Omental fat pad (tissue), 4 donors: ENCODE measurements at places on chromosomes 1 and 21.

GRCh38 chr1:226874579-226875425 is 4.4 kb downstream of the PSEN2 start:
- DNase-seq: no peak

GRCh38 chr1:234488054-234489006 is 9.4 kb upstream of the TARBP1 start:
- no peak for DNase-seq

DNA sequence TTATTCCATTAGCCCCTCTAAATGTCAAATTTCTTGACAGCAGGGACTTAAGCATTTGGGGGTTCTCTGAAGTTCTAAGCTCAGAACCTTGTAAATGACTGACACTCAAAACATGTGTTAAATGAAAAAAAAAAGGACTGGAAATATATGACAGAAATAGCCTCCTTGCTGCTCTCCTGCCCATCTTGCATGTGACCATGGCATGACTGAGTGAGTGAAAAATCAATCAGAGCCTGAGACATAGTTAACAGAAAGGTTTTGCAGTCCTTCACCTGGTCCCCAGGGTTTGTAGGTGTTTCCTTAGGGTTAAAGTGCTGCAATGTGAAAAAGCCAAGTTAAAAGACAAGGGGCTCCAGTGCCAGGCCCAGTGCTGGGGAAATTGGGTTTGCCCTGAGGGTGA is 168.1 kb downstream of the ZBTB18 start:
- no peak for DNase-seq

DNA sequence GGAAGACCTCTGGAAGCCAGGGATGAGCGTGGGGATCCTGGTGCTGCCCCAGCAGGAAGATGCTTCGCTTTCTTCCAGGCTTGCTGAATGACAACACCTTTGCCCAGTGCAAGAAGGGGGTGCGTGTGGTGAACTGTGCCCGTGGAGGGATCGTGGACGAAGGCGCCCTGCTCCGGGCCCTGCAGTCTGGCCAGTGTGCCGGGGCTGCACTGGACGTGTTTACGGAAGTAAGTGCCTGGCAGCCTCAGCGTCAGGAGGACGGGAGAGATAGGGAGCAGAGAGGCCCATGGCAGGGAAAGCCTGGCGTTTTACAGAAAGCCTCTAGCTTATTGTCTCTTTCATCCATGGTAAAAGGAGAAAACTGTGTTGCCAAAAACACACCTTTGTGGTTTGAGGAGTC is 23.5 kb downstream of the PHGDH start:
- DNase-seq: no peak

DNA sequence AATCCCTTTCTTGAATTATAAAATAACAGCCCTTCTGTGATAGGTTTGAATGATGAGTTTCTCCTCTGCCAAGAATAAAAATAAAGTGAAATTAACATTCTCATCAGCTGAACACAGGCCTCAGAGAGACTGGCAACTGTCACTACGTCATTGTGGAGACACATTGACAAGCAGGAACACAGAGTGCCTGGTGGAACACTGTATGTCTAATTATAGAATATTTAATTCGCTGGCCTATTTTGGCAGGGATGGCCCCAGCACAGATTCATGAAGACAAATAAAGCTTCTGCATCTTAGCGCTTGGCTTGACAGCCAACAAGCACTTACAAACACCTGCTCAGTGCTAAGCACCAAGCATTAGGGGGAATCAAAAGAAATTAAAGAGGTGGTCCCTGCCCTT is 52.0 kb upstream of the SMYD2 start:
- DNase-seq: no peak

DNA sequence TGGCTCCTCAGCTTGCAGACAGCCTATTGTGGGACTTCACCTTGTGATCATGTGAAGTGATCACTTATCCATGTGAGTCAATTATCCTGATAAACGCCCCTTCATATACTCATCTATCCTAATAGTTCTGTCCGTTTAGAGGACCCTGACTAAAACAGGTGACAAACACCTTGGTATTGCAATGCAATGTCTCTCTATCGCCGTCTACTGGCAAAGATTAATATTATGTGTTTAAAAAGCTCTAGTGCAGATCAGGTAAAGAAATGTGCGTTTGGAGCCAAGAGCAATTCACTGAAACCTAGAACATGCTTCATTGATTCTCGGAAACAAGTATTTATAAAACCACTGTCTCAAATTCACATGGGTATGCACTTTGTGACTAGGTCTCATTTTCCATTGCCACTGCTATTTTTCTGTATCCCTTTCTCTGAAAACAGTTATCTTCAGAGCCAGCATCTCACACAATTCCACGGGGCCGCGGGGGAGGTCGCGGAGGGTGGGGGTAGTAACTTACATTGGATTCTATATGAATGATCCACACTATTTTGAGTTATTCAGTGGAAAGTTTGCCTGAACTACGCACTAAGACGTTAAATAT is 554.6 kb upstream of the NCAM2 start:
- DNase-seq: no peak

- no peak for DNase-seq
Measured at GRCh38 chr1:202250982-202251381, 57.4 kb downstream of the LGR6 start.

DNA sequence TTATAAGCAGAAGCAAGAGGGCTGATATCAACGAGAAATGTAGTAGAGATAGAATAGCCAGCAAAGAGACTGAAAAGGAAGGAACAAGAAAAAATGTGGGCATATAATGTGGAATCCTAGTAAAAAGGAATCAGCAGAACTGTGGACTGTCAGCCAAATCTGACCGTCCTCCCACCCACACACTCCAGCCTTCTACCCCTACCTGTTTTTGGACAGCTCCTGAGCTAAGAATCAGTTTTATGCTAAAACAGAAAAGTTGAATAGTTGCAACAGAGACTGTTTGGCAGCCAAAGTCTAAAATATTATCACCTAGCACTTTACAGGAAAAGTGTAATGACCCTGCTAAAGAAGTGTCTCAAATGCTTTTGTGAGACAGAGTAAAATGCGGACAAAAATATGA is 533.3 kb upstream of the CXADR start:
- no peak for DNase-seq

DNA sequence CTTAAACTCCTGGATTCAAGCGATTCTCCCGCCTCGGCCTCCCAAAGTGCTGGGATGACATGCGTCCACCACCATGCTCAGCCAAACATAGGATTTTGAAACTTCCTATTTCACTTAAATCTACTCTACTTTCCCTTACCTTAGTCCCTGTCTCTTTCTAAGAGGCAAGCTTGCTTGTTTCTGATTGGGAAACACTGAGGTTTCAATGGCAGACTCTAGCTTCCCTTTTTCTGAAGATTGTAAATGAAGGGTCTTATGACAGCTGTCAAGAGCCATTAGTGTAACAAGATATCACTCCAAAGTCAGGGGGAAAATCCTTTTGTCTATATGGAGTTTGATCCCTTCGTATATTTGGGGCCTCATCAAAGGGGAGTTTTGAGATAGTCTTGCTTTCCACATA is 23.5 kb upstream of the LMO4 start:
- no peak for DNase-seq

- DNase-seq: no peak
Measured at GRCh38 chr1:161962091-161962887, 61.4 kb downstream of the OLFML2B start.

- DNase-seq: no peak
Measured at GRCh38 chr1:224192082-224192788, 9.2 kb downstream of the DEGS1 start.

DNA sequence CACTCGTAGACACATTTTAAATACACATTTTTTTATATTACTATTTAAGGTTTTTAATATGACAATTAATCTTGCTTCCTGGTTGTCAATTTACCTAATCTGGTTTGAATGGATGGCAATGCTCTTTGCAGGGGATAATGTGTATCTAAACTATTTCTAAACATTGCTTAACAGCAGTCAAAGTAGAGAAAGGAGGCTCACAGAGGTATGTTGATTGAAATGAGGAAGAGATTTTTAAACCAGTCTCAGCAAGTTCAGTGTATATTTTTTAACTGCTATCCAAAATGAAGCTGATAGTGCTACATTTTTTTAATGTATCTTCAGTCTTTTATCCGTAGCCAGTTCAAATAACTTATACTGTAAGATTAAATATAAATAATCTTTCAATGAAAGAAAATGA is 17.4 kb downstream of the FMO1 start:
- no peak for DNase-seq

- DNase-seq: peak; percentile 74
Measured at GRCh38 chr1:156385534-156386031, 16.6 kb downstream of the RHBG start.

DNA sequence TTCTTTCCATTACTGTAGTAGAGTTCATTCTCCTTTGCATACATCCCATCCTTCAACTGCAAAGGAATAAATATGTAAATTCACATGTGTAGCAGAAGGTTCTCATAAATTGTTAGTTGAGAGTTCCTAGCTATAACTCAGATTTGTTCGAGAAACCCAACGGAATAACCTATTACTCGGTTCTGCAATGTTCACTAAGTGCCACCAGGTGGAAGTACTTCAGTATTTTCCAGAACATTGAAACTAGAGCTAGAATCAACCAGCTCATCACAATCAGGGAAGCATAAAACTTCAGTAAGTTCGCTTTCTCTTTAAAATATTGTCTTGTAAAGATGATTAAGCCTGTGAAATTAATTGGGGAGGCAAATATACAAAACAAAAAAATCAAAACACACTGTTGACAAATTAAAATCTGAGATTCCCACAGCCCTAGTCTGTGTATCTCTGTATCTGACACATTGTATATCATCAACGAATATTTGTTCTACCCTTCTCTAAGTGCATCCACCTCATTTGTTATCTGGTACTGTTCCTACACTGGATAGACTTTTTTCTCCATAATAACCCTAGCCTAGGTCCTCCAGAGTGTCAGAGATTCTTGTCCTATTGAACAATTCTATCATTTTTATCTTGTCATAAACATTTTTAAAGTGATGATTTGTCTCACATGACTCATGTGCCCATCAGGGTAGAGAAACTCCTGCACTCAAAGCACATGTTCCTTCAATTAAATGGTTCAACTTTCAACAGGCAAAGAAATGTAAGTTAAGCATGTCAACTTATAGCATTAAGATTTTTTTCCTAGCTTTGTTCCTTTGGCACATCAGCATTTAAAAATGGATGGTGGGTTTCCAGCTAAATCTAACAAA is 31.9 kb downstream of the MROH9 start:
- no peak for DNase-seq

DNA sequence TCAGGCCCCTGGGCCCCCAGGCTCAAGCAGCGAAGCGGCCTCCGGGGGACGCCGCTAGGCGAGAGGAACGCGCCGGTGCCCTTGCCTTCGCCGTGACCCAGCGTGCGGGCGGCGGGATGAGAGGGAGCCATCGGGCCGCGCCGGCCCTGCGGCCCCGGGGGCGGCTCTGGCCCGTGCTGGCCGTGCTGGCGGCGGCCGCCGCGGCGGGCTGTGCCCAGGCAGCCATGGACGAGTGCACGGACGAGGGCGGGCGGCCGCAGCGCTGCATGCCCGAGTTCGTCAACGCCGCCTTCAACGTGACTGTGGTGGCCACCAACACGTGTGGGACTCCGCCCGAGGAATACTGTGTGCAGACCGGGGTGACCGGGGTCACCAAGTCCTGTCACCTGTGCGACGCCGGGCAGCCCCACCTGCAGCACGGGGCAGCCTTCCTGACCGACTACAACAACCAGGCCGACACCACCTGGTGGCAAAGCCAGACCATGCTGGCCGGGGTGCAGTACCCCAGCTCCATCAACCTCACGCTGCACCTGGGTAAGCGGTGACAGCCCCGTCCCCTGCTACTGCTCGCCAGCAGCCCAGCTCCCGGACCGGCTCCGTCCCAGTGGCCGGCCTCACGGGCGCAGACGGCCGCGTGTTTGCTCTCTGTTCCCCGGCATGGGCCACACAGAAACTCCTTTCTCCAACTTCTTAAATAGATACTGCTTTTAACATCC is 539 bp downstream of the LAMC1 start:
- peak; percentile 38 for DNase-seq

DNA sequence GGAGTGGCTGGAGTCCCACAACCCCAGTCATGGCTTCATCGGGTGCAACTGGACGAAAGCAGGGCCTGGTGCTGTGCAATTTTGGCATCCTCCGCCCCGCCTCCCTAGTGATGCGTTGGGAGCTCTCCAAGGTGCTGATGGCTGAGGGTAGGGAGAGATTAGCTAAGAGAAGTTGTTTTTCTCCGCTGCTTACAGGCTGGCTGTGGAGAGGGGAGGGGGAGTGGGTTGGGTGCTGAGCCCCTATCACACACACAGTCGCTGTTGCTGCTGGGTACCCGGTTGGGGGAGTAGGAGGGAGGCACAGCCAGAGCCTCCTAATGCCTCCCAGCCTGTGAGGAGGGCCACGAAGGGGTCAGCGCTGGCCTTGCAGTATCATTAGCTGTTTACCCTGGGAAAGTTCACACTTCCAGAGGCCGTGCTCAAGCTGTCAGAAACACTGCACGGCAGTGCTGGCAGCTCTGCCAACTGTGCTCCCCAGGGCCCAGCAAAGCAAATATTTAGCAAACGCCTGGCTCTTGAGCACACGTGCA is 110.0 kb downstream of the GRIK3 start:
- no peak for DNase-seq

GRCh38 chr1:207455183-207455754 is 1.1 kb downstream of the CR2 start:
- DNase-seq: no peak

GRCh38 chr1:48568501-48568900 is 96.5 kb upstream of the SPATA6 start:
- no peak for DNase-seq

DNA sequence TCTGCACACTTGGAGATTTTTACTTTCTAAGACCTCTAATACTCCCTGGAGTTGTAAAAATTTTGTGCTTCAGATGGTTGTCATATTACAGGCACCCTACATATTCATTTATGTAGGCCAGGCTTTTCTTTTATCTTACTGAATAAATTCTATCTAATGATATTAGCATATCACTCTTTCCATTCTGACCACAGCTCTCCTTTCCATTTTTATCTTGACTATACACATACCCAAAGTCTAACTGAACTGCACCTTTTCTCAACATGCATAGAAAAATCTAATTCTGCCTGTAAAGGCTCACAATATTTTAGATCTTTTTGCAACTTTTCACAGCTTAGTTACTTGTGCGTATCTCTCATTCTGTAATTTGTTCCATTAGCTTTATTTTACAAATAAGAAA is 52.7 kb upstream of the TSHB start:
- no peak for DNase-seq

- DNase-seq: no peak
Measured at GRCh38 chr1:53417074-53417511, 42.1 kb upstream of the DMRTB1 start.

DNA sequence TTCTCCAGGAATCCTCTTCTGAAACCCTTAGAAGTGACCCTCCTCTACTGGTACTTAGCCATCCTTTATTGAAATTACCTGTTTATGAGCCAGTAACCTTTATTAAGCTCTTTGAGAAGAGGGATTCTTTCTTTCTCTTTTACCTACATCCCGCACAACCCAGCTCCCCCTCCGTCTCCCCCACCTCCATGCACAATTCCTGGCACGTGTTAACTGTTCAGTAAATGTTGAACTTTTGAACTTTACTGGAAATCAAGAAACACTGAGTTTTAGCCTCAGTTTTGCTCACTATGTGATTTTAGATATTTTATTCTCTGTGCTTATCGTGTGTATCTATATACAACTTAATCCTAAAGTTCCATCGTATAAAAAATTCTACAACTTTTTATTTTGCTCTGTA is 1.8 kb downstream of the TMED5 start:
- no peak for DNase-seq

- no peak for DNase-seq
Measured at GRCh38 chr1:3130268-3130667, 61.3 kb downstream of the PRDM16 start.

GRCh38 chr1:234753979-234754378 is 144.0 kb upstream of the IRF2BP2 start:
- no peak for DNase-seq

- DNase-seq: peak; percentile 57
Measured at GRCh38 chr1:58592522-58593134, 15.6 kb upstream of the TACSTD2 start.
